ENCODE measurements at places on chromosomes 2 and 18.

GRCh38 chr18:69956057-69956456, 8.4 kb upstream of the CD226 start:
- DNase-seq, result peak; percentile 49

- peak; percentile 38 for DNase-seq
These were observed 214.5 kb upstream of the SLC8A1 start for GRCh38 chr2:40666398-40666797.

GRCh38 chr2:37767046-37767445, 95.6 kb upstream of the CDC42EP3 start:
- no peak for DNase-seq

- DNase-seq, result no peak
These were observed 222.5 kb downstream of the GBX2 start for GRCh38 chr2:235945608-235946140.

- DNase-seq, result peak; percentile 26
These were observed 57.2 kb downstream of the MAP4K3 start for GRCh38 chr2:39379643-39380524.

DNA sequence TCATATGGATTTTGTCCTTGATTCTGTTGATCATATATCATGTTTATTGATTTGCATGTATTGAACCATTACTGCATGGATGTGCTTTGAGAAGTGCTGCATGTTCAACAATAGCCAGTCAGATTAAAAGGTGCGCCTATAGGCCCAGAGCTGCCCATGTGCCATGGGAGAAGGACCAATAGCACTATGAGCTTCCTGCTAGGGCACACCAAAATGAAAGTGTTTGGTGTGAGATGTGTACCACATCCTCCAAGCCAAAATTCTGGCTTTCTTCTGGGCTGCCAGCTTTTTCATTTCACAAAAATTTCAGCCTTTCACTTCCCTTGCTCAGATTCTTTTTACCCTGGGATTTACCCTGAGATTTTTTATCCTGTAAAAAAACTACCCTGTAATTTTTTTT, 34.8 kb upstream of the MMADHC start:
- DNase-seq, result no peak

DNA sequence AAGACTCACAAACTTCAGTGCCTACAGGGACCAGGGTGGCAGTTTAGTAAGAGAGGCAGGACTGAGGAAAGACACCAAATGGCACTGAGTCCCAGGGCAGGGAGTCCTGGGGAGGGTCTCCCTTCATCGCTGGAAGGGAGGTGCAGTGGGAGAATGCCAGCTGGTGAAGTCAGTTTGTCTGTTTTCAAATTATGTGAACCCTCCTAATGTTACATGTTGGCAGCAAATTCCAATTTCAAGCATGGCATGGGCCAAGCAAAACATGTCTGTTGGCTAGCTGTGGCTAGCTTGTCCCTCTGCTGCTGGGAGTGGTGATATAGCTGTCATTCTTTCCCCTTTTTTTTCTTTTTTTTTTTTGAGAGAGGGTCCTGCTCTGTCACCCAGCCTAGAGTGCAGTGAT, 55.9 kb upstream of the HAAO start:
- DNase-seq, result no peak

DNA sequence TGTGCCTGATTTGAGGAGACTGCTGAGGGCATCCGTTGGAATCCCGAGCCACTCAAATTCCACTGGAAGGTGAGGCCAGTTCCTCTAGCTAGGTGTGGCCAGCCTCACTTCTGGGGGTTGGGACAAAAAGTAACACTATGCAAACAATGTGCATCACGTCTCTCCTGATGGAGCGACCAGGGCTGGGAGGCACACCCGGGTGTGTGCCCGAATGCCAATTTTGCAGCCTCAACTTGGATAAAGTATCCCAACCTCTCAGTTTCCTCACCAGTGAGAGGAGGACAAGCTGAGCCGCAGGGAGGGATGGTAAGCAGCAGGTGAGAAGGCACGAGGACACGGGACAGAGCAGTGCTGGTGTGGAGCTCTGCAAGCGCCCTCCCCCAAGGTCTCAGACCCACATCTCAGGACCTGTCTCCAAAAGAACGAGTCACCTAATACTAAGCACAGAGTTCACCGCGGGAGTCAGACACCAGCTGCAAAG, 218.3 kb downstream of the HAUS1 start:
- DNase-seq, result no peak

Data from uterus (tissue), 4 donors.